Endothelial cell of umbilical vein (primary cell): ENCODE measurements at places on chromosomes 4 and X. TPM values are rescaled to one million over a fixed set of nuclear protein-coding genes. Genes with fewer than 3 reads are reported as not detected.

- no peaks in the 10 kb centered on the region for H3K36me3 ChIP-seq
- H3K27ac ChIP-seq: no peak overlapping the region
- peaks cover 3% of the 10 kb centered on the region for H3K27me3 ChIP-seq
- H3K4me1 ChIP-seq: no peaks in the 10 kb centered on the region
Observed at GRCh38 chr4:41709844-41710481, 38.6 kb downstream of the PHOX2B start.

DNA sequence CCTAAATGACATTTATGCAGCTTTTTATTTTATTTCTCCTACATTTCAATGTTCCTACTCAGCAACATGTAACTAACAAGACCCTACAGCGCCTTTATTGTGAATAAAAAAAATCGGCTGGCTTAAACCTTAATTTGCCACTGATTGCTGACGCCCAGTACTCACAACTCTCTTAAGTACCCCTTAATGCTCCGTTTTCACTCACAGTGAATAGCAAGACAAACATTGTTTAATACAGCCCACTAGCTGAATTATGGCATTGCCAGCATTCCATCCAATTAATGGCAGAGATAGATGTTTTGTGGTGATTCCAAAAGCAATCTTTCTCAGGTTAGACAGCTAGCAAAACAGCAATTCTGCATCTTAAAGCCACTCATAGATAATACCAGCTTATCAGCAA is 61.1 kb downstream of the PPARGC1A start:
- H3K36me3 ChIP-seq: no peaks in the 10 kb centered on the region
- H3K27ac ChIP-seq: no peak overlapping the region
- DNase-seq: no peak
- H3K27me3 ChIP-seq: no peaks in the 10 kb centered on the region
- H3K4me3 ChIP-seq: no peak overlapping the region

DNA sequence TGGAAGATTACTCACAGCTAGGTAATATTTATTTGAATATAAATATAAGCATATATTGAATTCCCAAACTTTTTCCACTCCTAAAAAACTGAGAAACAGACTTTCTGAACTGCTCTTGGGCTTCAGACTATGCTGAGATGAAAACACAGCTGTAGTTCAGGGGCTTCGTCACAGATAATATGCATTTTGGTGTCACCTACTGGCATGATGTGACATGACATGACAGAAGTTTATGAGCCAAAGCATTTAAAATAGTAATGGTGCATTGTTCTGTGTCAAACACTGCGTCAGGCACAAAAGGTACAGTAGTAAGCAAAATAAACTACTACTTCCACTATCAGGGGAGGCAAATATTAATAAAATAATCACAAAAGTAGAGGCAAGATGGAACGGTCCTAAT is 171.3 kb downstream of the BTC start:
- no peaks in the 10 kb centered on the region for H3K36me3 ChIP-seq
- DNase-seq: peak; percentile 79
- H3K4me3 ChIP-seq: no peak overlapping the region
- peaks cover 87% of the 10 kb centered on the region for H3K4me1 ChIP-seq
- H3K27ac ChIP-seq: peak overlapping the region; percentile 98

DNA sequence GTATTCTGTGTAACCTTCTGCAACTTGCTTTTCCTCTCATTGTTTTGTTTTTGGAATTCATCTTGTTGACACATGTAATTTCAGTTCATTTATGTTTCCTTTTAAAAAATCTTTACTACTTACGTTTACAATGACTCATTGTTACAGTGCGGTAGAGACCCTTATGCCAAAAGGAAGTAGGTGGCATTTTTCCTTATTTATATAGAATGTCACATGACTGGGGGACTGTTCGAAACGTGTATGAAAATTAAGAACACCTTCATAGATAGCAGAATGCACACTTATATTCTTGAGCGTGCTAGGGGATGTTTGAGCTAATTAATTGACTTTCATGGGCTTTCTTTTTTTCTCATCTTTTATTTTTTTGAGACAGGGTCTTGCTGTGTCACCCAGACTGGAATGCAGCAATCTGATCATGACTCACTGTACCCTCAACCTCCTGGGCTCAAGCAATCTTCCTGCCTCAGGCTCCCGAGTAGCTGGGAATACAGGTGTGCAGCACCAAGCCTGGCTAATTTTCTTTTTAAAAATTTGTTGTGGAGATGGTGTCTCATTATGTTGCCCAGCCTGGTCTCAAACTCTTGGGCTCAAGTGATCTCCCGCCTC is 7.3 kb downstream of the REPS2 start:
- H3K27me3 ChIP-seq: no peaks in the 10 kb centered on the region
- peaks cover 26% of the 10 kb centered on the region for H3K4me1 ChIP-seq
- peak overlapping the region; percentile 82 for H3K27ac ChIP-seq
- H3K36me3 ChIP-seq: no peaks in the 10 kb centered on the region
- peak; percentile 73 for DNase-seq

GRCh38 chrX:19343085-19343534 is 617 bp upstream of the PDHA1 start:
- DNase-seq: no peak
- no peaks in the 10 kb centered on the region for H3K36me3 ChIP-seq

- H3K4me1 ChIP-seq: no peaks in the 10 kb centered on the region
- no peak overlapping the region for H3K4me3 ChIP-seq
- peaks cover 5% of the 10 kb centered on the region for H3K27me3 ChIP-seq
- H3K27ac ChIP-seq: no peak overlapping the region
- H3K36me3 ChIP-seq: no peaks in the 10 kb centered on the region
Observed at GRCh38 chr4:20638825-20639224, 61.4 kb upstream of the PACRGL start.

- no peak overlapping the region for H3K4me3 ChIP-seq
- H3K4me1 ChIP-seq: peaks cover 4% of the 10 kb centered on the region
- H3K36me3 ChIP-seq: no peaks in the 10 kb centered on the region
- DNase-seq: peak; percentile 56
- no peaks in the 10 kb centered on the region for H3K27me3 ChIP-seq
- H3K27ac ChIP-seq: no peak overlapping the region
Observed at GRCh38 chr4:78545275-78546246, 6.0 kb upstream of the ANXA3 start.

DNA sequence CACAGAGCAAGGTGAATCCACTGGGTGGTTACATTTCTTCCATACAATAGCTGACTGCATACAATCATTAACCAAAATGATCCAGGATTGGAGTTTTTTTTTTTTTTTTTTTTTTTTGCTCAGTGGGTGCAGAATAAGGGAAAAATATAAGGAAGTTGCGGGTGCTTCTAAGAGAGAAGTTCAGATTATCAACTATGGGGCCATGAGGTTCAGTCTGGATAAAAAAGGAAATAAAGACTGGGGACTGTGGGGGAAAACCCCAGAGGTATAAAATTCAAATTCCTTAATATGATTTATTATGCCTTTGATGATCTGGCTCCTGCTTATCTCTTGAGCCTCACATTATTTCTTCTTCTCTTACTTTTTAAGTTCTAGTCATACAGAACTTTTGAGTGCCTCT is 5.9 kb upstream of the EIF1AX start:
- no peak overlapping the region for H3K27ac ChIP-seq
- no peak overlapping the region for H3K4me3 ChIP-seq
- H3K27me3 ChIP-seq: no peaks in the 10 kb centered on the region

GRCh38 chr4:148162991-148163390 is 279.2 kb downstream of the NR3C2 start:
- no peak overlapping the region for H3K4me3 ChIP-seq
- no peaks in the 10 kb centered on the region for H3K4me1 ChIP-seq
- no peak for DNase-seq
- no peak overlapping the region for H3K27ac ChIP-seq
- H3K36me3 ChIP-seq: no peaks in the 10 kb centered on the region
- no peaks in the 10 kb centered on the region for H3K27me3 ChIP-seq

DNA sequence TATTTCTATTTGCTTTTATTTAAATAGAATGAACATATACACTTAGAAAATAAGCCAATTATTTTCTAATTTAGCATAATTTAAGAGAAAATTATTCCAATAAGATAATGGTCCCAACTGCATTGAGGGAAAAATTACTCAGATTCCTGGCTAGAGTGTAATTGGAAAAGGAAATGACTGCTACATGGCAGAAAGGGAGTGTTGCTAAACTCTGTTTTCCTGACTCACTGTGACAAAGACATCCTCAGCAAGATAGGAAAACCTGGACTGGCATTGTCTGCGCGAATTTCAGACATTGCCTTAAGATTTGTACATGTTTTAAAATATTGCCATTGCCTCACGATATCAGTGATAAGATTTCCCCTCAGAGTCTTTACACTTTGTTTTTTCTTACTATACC is 8.2 kb downstream of the TNIP3 start:
- no peaks in the 10 kb centered on the region for H3K27me3 ChIP-seq
- peak; percentile 86 for DNase-seq
- peaks cover 20% of the 10 kb centered on the region for H3K4me1 ChIP-seq
- H3K36me3 ChIP-seq: no peaks in the 10 kb centered on the region

GRCh38 chr4:28238876-28239275 is 1378.2 kb downstream of the STIM2 start:
- H3K4me1 ChIP-seq: no peaks in the 10 kb centered on the region
- H3K27ac ChIP-seq: no peak overlapping the region
- H3K4me3 ChIP-seq: no peak overlapping the region
- no peak for DNase-seq
- no peaks in the 10 kb centered on the region for H3K27me3 ChIP-seq

DNA sequence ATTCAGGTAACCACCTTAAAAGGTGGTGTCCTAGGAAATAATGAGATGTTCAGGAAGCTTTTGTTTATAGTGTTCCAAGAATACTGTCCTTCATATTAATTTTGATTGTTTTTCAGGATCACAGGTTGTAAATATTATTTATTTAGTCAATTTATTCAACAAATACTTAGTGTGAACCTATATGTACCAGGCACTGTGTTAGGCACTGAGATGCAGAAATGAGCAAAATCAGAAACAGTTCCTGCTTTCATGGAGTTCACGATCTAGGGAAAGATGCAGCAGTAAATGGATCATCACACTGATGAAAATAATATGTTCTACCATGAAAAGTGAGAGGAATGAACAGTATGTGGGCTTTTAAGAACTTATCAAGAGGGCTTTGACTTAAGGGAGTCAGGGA is 18.2 kb upstream of the PLA2G12A start:
- H3K27me3 ChIP-seq: no peaks in the 10 kb centered on the region
- DNase-seq: no peak
- no peaks in the 10 kb centered on the region for H3K36me3 ChIP-seq

DNA sequence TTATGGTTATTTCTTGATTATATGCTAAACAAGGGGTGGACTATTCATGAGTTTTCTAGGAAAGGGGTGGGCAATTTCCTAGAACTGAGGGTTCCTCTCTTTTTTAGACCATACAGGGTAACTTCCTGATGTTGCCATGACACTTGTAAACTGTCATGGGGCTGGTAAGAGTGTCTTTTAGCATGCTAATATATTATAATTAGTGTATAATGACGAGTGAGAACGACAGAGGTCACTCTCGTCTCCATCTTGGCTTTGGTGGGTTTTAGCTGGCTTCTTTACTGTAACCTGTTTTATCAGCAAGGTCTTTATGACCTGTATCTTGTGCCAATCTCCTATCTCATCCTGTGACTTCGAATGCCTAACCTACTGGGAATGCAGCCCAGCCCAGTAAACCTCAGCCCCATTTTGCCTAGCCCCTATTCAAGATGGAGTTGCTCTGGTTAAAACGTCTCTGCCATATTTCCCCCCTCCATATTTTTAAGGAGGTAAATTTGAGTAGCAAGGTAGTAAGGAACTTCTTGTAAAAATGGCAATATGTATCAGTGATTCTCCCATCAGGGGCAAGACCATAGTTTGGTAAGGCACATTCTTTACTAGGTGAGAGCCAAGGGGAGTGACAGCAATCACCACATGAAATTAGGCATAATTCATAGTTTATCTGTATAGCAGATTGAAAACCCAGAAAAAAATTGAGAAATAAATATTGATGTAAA is 2.6 kb downstream of the CXCL2 start:
- peak; percentile 66 for DNase-seq
- H3K27me3 ChIP-seq: no peaks in the 10 kb centered on the region
- no peak overlapping the region for H3K4me3 ChIP-seq
- peaks cover 41% of the 10 kb centered on the region for H3K4me1 ChIP-seq
- no peak overlapping the region for H3K27ac ChIP-seq

KCND1 gene
- 0.54 and 1.1 TPM in 2 replicates for polyA plus RNA-seq
